Cortex of kidney (tissue), 1 donor: ENCODE measurements at places on chromosomes 12 and 14.

DNA sequence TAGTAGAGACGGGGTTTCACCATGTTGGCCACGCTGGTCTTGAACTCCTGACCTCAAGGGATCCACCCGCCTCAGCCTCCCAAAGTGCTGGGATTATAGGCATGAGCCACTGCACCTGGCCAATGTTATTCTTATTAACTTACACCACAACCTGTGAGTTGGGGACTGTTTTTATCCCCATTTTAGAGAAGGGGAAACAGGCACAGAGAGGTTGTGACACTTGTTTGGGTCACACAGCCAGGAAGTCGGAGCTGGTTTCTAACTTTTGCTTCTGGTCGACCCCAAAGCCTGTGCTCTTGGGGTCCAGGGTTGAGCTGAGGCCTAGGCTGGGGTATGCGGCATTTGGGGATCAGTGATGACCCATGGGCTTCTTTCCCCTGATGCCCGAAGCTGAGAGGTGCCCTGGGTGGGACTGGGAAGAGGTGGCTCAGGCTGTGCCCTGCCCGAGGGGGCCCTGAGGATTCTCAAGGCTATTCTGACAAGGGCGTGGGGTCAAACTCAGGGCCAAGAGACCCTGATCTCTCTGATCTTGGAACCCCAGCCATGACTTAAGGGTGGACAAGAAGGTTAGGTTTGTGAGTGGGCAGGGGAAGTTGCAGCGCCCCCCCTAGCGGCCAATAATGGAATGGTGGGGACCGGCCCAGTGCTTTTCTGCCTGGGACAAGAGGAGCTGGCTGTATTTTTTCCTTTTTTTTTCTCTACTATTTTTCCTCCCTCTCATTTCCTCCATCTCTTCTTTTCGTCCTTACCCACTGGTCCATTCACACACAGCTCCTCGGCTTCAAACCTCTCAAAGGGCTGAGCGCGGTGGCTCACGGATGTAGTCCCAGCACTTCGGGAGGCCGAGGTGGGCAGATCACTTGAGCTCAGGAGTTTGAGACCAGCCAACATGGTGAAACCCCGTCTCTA is 3.0 kb downstream of the SDSL start:
- no peak for DNase-seq

DNA sequence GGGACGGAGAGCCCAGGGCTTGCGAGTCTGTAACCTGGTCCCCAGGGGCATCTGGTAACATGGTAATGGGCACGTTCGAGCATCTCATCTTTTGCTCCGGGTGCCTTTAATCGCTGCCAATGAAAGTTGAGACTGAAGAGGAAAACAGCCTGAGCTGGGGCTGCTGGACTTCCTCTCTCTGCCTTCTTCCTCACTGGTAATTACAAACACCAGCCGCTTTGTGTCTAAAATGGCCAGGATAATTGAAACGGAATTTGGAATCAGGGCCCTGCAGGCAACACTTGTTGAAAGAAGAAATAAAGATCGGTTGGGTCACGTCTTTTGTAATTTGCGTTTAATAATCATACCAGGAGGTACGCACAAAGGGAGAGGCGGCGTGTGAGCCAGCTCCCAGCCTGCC is 51.5 kb upstream of the GPATCH2L start:
- DNase-seq: no peak

DNA sequence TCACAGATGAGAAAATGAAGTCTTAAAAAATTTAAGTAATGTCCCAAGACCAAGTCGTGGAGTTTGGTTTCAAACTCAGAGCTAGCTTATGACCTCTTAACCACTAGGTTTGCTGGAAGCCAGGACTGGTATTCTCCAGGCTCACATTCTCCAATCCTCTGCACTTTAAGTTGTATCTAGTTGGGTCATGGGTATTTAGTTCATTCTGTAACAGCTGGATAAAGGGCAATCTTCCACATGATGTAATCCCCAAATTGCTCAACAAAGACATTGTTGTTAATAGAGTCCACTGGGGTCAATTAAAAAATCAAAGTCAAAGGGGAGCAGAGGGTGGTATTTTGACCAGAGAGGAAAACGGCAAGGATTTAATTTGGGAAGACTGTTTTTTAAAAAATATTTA is 17.8 kb upstream of the GAS2L3 start:
- DNase-seq: no peak

GRCh38 chr14:71262441-71262840 is 355.2 kb downstream of the PCNX1 start:
- DNase-seq: no peak

DNA sequence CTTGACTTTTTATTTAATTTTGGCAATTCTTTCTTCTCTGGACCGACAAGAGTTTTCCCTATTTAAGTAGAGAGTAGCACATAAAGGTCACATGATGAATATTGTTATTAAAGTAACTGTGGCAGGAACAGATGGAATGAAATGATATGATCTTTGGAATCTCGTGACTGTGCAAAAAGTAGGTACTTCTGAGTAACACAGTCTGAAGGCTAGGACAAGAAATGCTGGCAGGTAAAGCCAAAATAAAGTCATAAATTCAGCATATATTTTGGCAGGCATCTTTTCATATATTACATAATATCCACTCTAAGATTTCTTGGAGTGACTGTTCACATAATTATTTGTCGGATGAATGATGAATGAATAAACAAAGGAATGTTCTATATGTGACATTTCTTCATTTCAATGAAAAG is 121.4 kb downstream of the EFCAB11 start:
- DNase-seq: no peak

GRCh38 chr14:32472076-32472475 is 143.0 kb downstream of the AKAP6 start:
- DNase-seq: no peak

GRCh38 chr12:58757422-58757821 is 162.9 kb downstream of the LRIG3 start:
- DNase-seq: no peak

DNA sequence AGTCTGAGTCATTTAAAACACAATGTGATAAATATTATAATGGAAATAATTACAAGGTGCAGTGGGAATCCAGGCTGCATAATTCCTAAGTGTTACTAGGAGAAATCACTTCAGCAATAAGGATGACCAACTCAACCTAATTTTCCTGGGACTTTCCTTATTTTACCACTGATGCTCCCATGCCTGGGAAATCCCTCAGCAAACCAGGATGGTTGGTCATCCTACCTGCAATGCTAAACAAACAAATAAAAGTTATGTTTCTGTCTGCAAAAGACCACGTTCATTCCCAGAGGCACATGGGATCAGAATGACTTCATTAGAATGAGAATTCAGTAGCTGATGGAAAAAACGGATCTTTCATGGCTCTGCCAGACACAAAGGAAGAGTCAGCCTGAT is 130.8 kb upstream of the RAP1B start:
- DNase-seq: no peak

DNA sequence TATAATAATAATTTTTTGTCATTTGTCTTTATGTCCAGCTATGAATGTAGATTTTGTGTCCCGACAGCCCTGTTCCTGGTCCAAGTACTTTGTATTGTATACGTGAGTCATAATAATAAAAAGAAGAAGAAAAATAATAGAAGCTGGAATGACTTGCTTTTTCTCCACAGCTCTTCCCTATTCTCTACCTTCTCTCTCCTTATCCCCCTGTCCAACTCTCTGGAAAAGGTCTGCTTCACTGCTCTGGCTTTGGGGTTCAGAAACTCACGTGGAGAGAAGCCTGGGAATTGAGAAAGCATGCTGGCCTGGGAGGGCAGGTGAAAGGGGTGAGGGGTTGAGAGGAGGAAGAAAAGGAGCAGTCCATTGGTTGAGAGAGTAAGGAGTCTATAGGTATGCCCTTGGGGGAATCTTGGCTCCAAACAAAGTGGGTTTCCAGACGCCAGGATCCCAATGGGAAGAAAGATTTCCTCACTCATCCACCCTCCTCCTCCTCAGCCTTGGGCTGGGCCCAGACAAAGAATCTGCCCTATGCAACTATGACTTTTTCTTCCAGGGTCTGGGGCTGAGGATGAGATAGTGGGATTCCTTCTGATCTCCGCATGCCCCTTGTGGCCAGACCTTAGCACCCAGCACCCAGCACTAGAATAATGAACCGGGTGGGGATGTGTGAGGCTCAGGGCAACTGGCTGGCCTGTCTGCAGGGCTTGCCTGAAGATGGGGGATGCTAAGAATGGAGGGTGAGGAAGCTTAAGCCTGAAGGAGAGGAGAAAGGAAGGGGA is 4.0 kb downstream of the HOXC8 start:
- DNase-seq: no peak

DNA sequence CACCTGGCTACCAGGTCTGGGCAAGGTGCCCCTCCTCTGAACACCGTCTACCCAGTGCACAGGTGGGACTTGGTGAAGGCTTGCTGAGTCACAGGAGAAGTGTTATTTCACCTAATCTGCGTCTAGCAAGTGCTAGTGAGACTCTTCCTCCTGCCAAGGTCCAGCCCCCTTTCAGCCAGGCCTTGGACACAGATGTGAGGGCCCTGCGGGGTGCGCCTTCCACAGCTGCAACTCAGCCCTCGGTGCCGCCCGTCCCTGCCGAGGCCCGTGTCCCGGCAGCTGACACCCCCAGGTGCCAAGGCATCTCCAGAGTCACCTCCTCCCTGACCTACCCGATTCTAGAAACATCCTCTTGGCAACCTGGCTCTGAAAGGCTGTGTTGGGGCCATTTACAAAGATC is 55.1 kb downstream of the PRIMA1 start:
- DNase-seq: no peak
